Activated CD8-positive, alpha-beta memory T cell treated with anti-CD3 and anti-CD28 coated beads for 4 hours (primary cell): ENCODE measurements at places on chromosomes 3 and 15.

GRCh38 chr3:111087924-111088469, 16.4 kb downstream of the NECTIN3 start:
- no peak for DNase-seq

DNA sequence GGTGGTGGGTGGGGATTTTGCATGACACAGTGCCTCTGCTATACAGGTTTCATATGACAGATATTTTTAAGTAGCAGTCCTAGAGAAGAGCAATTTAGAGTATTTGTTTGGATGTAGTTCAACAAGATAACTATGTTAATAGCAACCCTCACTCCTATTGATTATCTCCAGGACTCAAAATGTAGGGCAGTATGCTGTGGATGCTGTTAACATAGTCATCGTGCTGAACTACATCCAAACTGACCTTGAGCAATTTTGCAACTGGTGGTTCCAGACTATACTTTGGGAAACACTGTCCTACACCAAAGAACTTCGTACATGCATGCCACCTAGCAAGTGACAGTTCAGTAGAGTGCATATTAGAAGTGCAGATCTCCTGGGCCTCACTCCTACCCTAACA, 117.6 kb downstream of the IL5RA start:
- DNase-seq, result no peak

DNA sequence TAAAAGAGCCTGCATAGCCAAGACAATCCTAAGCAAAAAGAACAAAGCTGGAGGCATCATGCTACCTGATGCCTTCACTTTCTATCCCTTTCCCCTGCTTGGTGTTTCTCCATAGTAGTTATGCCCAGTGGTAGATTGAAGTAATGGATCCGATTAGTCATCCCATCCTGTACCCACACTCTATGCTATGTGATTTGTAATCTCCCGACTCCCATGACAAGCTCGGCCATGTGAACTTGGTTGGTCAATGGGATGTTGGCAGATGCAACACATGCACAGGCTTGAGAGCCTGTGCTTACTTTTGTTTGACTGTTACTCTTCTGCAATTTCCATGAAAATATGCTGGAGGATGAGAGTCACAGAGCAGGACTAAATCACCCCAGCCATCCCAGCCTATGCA, 334.9 kb upstream of the DPH6 start:
- DNase-seq, result no peak

DNA sequence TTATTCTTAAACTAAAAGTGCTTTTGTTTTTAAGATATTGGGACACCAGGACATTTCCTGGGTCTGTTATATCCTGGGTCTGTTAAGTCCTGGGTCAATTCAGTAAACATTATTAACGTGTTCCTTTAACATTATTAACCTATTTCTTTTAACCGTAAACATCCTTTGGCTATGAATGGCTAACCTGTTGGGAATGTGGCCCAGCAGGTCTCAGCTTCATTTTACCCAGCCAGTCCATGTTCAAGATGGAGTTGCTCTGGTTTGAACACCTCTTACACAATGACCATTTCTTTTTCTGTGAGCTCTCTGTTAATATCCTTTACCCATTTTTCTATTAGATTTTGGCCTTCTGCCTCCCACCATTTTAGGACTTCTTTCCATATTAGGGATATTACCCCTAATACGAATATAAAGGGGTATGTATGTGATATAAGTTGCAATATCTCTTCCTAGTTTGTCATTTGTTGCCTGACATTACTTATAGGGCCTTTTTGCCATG, 88.9 kb upstream of the NEDD4 start:
- DNase-seq, result no peak

DNA sequence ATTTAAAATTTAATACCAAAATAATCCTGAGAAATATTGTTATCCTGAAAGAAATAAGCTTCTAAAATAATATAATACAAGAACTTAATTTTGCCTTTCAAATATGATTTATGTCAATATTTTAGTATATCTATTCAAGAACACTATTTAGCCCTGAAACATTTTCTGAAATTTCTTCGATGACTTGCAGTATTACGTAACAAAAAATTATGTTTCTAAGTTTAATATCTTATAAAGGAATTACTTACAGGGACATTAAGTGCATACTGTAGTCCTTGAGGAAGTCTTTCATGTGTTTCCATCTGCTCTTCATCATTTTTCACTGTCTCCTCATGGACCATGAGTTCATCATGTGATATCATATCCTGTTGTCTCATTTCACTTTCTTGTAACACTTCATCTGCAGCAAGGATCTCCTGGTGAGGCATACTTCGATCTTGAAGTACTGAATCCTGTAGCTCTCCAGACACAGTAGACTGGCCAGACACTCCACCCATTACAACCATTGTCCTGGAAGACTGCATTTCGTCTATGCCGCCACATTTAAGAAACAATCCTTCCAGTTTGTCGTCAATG, 62.0 kb downstream of the ZNF148 start:
- no peak for DNase-seq

DNA sequence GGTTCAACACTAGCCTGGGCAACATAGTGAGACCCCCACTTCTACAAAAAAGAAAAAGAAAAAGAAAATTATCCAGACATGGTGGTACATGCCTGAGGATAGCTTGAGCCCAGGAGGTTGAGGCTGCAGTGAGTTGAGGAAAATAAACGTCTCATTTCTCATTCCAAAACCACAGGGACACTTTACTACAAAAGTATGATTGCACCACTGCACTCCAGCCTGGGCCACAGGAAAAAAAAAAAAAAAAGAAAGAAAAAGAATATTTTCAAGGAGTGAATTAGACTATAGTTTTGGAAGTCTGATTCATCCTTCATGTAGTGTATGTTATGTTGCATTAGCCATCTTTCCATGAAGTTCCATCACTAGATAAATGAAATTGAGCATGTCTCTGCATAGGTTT, 149.5 kb upstream of the THBS1 start:
- DNase-seq, result no peak

DNA sequence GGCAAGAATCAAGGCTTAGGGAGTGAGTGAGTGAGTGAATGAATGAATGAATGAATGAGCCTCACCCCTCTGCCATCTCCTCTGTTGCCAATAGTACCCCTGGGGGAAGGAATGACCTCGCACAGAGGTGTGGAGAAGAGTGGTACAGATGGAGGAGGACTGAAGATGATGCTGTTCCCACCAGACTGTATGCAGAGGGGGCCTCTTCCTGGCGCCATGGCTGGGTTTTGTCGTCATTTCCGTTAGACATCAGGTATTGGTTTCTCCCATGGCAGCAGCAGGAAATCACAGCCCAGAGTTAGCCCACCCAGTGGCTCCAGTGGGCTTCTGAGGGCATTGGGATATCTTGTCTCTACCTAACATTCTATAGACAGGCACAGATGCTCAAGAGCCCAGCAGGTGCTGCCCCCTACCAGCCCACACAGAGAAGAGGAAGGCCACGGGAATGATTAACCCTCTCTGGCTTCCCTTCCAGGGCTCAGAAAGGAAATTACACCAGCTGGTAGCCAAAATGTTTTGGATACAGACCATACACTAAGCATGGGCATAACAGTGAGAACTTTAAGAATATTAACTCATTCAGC, 109.8 kb upstream of the SLC6A11 start:
- no peak for DNase-seq

- DNase-seq, result no peak
These were observed 108.9 kb upstream of the THBS1 start for GRCh38 chr15:39471785-39472574.

GRCh38 chr3:112302150-112302830, 8.3 kb upstream of the SLC9C1 start:
- DNase-seq, result no peak

DNA sequence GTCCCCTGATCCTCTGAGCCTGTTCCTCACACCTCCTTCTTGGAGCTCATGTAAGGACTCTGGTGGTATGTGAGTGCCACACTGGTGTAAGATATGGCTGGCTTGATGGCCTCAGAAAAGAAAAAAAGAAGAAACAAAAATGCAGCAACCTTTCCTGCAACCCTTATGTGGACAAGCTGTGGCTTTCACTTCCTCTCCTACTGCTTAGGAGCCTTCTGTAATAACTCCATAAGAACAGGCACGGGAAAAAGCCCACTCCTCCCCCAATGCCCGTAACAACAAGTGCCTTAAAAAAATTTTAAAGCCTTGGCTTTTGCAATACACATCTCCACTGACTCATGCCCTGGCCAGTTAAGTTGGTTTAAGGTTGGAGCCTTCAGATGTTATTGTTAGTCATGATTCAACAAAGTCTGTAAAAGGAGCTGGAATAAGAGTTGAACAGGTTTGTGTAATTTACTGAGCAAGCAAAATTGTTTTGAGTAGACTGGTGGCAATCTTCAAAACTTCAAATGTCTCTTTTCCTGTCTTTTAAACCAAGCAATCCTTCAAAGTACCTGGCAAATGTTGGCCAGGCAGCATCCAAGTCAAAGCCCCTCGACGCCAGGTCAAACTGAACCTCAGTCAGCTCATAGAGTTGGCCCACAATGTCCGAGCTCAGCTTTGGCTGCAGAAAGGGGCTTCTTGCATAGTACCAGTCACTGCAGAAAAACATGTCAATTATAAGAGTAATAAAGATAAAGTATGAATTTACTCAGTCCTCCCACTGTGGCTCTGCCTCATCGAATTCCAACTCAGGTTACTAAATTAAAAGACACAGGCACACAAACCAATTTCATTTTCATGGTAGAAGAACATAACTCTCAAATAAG, 22.9 kb downstream of the FYCO1 start:
- DNase-seq, result no peak

DNA sequence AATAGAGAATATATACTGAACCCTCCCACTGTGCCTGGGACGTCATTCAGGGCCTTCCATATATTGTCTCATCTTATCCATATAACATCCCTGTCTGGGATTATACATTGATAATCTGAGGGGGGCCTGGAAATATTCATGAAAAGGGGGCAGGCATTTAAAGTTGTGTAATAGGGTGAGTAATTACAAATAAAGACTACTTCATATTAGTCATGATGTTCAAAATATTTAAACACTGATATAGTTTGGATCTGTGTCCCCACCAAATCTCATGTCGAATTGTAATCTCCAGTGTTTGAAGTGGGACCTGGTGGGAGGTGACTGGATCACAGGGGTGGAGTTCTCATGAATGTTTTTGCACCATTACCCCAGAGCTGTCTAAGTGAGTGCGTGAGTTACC, 97.8 kb downstream of the AQP9 start:
- no peak for DNase-seq

DNA sequence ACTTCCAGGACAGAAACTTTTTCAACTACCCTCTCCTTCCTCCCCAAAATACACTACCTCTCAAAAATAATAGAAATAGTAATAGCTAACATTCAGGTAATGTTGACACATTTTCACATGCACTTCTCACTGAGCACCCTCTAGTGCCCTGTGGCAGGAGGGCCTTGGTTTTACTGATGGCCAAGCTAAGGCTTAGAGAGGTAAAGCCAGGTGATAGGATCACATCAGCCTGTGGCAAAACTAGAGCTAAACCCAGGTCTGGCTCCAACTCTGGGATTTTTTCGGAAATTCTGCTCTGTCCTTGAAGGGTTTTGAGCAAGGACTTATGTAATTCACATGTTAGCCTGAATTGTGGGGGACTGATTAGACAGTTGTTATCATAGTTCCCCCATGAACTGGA, 922 bp upstream of the TAMM41 start:
- no peak for DNase-seq

GRCh38 chr3:50303013-50303815, at the start of gene HYAL1:
Gene HYAL1, minus strand, starts transcription at chr3:50303574. Its CDS starts 618 bp downstream, at chr3:50302956.
- DNase-seq, result no peak

- DNase-seq, result no peak
These were observed 67.4 kb downstream of the TCF12 start for GRCh38 chr15:56985856-56986255.

DNA sequence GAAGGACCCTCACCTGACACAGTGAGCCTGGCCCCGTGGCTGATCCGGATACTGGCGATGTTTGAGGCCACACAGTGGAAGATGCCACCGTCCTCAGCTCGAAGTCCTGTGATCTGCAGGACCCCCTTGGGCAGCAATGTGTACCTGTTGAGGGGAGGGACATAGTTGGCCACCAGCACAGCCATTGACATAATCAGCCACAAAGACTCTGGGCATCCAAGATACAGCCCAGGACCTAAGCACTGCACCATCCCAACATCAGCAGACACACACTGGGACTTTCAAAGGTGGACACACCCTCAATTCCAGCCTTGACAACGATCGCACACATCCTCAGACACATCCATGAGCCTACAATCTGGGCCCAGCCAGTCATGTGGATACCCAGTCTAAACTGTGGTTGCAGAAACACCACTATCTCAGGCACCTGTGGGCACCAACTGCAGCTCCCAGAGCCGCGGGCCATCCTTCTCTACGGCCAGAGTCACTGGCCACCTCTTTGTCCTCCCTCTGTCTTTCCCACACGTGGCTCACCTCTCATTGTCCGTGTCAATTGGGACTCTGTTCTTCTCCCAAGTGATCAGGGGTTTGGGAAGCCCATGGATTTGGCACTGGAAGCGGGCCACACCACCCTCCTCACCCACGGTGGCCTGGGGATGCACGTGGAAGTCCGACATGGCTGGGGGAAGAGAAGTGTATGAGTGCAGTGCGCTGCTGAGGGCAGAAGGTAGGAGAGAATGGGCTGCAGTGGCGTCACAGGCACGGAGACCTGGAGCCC, 31.0 kb downstream of the RNU5B-1 start:
- no peak for DNase-seq

DNA sequence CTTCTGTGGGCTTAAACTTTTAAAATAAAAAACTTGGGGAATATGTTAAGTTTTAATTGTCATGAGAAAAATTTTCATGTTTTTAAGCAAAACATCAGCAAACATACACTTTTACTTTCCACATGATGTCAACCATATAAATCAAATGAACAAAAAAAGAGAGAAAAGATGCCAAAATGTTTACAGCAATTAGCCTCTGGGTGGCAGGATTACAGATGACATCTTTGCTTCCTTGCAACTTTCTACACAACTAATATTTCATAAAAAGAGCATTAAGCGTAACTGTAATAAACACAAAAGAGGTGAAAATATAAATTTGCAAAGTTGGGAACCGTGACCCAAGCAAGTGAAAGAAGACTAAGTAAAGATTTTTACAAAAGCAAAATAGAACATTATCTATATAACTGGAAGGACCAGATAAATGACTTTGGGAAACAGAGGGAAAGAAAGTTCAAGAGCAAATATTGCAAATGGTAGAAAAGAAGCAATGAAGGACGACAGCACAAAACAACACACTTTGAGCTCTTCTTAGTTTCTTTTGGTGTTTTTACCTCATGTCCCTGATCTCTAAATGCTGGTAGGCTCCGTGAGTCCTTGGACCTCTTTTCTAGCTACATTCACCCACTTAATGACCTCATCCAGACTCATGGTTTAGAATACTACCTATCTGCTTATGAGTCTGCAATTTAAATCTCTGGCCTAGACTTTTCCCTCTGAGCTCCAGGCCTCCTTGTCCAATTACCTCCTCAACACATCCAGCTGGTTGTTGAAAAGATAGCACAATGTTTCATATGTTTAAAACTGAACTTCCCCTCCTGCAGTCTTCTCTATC, 9.4 kb downstream of the TP53BP1 start:
- no peak for DNase-seq

- DNase-seq, result no peak
These were observed 609.9 kb upstream of the AGTR1 start for GRCh38 chr3:148087601-148088371.

- DNase-seq, result no peak
These were observed 715.4 kb downstream of the NSUN3 start for GRCh38 chr3:94778289-94778688.

- DNase-seq, result no peak
These were observed 24.1 kb downstream of the SLC24A5 start for GRCh38 chr15:48144889-48145288.
